ENCODE measurements at places on chromosomes 1 and 21.

- DNase-seq: no peak
Measured at GRCh38 chr1:64526312-64526711, 56.4 kb downstream of the CACHD1 start.

DNA sequence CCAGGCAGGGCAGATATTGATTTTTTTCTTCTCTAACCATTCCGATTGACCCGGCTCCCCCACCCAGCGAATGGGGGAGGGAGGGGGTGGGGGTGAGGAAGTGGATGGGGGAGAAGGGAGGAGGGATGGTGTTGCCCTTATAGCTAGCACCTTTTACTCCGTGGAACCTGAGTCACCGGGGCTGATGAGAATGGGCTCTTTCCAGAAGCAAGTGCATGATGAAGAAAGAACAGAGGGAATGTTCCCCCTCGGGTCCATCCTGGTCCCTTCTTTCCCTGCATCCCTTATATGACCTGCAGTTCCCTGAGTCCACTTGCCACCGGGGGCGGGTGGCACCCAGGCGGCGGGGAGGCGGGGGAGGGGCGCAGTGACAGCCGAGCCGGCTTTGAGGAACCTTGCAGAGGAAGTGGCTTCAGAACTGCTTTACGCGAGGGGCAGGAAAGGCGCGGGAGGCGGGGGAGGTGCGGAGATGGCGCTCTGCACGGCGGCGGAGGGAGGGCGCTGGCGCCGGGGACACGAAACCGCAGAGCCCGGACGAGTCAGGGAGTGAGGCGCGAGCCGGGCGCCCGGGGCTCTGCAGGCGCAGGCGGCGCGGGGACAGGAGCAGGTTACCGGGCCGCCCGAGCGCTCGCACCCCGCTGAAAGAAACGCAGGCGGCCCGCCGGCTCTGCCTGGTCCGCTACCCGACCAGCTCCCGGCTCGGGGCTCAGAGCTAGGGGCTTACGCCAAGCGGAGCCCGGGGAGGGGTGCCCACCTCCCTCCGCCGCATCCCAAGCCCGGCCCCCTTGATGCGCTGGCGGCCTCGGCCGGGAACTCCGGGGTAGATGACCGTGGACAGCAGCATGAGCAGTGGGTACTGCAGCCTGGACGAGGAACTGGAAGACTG is 49.7 kb downstream of the RASSF5 start:
- DNase-seq: no peak

DNA sequence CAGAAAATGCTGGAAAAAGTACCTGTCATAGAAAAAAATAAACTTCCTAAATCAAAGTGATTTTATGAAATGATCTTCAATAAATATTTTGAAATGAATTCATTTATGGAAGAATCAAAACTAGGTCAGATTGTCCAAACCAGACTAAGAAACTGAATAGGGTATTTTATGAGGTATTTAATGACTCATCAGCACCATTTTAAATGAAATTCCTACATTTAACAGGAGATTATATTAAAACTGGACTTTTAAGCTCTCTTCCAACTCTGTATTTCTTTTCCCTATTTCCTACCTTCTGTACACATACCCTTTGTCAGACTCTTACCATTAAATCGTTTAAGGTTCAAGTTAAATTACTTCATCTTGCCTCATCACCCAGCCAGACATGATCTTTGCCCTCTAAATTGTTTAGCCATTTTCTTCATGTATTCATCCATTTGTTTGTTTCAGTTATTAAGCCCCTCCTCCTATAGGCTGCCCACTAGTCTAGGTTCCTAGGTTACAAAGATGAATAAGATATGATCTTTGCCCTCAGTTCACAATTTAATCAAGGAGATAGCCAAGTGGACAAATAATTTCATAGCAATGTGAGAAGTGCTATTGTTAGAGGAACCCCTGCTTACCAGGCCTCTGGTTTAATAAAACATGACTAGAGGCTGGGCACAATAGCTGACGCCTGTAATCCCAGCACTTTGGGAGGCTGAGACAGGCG is 25.0 kb downstream of the TATDN3 start:
- DNase-seq: no peak

DNA sequence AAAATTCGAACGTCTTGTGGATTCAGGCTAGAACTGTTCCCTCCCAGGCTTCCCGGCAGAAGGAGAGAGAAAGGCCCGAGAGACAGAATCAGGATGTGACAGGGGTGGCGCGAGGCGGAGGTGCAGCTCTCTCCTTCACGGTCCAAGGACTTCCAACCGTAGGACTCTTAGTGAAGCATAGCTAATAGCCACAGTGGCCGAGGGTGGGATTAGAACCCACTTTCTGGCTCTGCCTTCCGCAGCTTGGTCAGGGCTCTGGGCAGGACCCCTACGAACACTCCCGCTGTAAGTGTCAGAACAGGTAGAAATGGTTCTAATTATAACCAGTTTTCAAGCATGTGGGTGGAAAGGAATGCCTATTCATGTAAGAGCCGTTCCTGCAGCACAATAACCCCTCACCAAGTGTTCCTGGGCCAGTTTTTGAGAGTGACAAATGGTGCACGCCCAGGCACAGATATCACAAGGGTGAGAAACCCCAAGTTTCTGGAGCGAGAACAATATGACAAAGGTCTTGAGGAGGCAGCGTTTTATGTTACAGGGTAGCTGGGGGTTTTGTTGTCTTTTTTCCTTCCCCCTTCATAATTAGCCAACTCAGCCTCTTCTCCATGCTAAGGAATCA is 86.4 kb downstream of the SYF2 start:
- no peak for DNase-seq

GRCh38 chr1:232853994-232854797 is 49.0 kb downstream of the MAP10 start:
- DNase-seq: no peak

GRCh38 chr1:8165595-8166360 is 139.7 kb upstream of the ERRFI1 start:
- DNase-seq: no peak

- no peak for DNase-seq
Measured at GRCh38 chr1:245248231-245248731, 93.5 kb downstream of the KIF26B start.

DNA sequence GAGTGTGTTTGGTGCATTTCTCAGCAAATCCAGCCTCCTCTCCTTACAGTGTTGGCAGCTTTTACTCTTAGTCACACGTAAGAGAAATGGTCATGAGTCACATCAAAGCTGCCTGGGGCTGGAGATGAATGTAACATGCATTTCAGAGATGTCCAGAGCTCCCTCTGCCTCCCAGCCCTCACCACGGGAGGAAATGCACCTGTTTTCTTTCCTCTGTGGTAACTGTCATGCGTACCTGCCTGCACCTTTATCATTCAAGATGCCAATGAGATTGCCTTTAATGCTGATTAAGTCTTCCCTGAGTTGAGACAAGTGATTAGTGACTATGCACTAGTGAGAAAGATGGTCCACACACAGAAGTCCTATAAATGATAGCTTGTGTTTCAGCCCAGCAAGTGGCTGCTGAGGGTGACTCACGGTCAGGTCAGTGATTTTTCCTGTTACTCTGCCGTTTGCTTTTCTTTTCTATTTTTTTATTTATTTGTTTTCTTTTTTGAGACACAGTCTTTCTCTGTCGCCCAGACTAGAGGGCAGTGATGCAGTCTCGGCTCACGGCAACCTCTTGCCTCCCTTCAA is 277.3 kb upstream of the FMN2 start:
- no peak for DNase-seq

DNA sequence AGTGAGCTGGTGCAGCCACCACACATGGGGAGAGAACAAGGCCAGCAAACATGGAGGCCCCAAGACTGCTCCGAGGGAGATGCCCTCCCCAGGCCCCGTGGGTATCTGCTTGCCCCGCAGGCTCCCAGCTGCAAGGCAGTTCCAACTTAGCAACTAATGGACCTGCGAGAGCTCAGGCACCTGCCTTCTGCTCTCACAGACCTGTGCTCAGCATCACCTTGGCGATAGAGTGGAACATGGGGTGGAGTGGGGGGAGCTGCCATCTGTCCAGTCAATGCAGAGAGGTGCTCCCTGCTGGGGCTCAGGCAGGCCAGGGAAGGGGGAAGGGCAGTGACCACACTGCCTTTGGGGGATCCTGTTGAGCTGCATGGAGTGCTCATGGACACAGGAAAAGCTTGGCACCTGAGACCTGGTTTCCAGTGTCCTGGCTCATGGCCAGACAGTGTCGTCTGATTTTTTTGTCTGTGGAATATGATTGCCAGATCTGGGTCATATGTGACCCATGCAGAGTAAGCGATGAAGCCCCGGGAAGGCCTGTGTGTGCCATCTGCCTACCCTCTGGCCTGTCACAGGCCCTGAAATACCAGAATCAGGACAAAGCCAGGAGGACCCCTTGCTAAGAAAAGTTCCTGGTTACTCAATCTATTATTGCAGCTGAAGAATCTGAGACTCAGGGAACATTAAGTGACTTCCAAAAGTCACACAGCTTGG is 39.9 kb upstream of the TENT5C start:
- DNase-seq: no peak

DNA sequence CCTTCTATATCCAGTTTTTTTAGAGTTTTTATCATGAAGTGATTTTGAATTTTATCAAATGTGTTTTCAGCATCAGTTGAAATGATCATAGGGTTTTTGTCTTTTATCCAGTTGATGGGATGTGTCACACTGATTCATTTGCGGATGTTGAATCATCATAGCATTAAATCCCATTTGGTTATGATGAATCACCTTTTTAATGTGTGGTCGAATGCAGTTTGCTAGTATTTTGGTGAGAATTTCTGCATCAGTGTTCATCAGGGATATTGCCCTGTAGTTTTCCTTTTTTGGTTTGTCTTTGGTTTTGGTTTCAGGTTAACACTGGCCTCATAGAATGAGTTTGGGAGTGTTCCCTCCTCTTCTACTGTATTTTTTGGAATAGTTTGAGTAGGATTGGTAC is 80.3 kb downstream of the DIRAS3 start:
- DNase-seq: no peak

- DNase-seq: no peak
Measured at GRCh38 chr1:71721532-71721931, 560.8 kb downstream of the NEGR1 start.

GRCh38 chr1:180905927-180906326 is 6.8 kb upstream of the KIAA1614 start:
- no peak for DNase-seq

- DNase-seq: no peak
Measured at GRCh38 chr1:172148213-172148612, 272.3 kb upstream of the C1orf105 start.

DNA sequence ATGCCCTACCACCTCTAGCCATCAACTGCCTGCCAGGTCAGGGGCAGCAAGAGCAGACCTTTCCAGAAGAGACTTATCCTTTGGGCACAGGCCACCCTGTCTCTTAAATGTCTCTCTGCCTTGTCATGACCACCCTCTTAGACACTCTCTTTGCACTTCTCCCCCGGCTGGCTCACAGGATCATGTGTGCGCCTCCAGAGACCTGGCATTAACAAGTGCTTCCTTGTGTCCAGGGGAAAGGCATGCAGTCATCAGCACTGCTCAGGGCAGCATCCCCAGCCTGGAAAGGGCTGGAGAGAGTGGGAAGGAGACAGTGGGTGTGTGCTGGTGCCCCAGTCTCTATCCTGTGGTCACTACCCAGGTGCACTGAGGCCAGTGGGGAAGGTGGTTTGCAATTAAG is 85.2 kb upstream of the TLR5 start:
- DNase-seq: no peak

- no peak for DNase-seq
Measured at GRCh38 chr1:53182111-53182593, 14.5 kb upstream of the CPT2 start.

GRCh38 chr1:150973836-150974579 is 627 bp downstream of the CERS2 start:
- DNase-seq: no peak

DNA sequence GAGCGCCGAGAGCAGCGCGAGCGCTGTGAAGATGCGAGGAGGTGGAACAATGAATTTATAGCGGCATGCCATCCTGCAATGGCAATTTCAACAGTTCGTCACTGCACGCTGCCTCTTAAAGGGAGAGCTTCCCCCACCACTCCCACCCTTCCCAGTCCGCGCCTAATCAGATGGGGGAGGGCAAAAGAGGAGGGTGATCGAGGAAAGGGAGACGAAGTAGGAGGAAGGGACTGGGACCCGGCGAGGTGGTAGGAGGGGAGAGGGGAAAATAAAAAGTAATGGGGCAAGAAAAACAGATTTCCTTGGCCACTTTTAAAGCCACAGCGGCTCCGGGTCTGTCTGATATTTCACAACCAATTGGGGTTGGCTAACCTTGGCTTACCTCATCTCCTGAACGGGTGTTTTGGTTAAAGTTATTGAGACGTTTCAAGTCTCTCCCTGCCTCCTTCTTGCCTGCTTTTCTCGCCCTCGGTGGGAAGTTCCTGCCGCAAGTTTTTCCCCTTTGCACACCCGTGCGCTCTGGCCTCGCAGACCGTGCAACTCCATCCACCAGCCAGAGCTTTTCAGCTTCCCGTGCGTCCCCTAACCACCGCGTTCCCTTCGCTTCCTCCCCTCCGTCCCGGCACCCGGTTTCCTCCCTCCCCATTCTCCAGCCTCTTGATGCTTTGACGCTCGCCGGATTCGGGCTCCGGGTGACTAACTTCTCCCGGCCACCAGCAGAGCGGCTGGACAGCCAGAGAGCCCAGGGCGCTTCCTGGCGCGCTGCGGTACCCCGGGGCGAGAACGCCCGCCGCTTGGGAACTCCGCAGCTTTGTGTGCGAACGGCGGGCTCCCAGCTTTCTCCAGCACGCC is at the start of gene ADAMTS5:
Gene ADAMTS5 (minus strand): TSS at position 27 of the 852 bp plus-strand sequence. CDS start 697 bp downstream, outside the sequence.
- no peak for DNase-seq

- no peak for DNase-seq
Measured at GRCh38 chr1:192545896-192546521, 29.6 kb upstream of the RGS1 start.

GRCh38 chr1:27136236-27136551 is 18.7 kb downstream of the SLC9A1 start:
- DNase-seq: no peak

DNA sequence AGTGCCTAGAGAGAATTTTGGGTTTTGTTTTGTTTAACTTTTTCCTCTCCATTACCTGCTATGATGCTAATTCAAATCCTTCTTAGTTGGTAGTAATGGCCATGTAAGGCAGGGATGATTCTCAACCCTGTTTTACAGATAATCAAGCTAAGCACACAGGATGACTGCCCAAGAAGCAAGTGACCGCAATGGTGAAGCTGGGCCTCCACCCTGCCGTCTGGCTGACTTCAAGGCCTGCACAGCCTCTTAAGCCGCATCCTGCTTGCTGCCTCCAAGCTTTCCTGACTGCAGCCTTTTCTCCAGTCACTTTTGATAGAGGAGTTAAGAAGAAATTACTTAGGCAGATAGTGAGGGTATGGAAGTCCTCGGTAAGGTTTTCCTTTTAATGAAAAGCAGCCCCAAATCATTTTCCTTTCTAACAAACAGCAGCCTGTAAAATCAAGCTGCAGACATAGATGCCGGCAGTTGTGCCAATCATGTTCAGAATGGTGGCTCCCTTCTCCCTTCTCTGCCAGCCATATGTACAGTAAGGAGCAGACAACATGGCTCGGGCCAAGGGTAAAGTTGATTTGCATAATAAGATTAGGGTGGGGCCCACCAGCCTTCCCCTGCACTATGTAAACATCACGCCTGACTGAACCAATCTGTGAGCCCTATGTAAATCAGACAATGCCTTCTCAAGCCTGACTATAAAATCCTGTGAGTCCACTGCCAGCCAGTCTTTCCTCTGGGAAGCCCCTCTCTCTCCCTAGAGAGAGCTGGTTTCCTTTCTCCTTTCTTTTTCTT is 8.8 kb upstream of the CTBS start:
- DNase-seq: no peak
